Smooth muscle cell of the coronary artery (primary cell): ENCODE measurements at places on chromosomes 4 and X. TPM values are rescaled to one million over a fixed set of nuclear protein-coding genes. Genes with fewer than 3 reads are reported as not detected.

The OTC gene
- total RNA-seq, result not detected in 2 replicates

The SMR3B gene
- not detected in 2 replicates for total RNA-seq

The DUSP9 gene
- total RNA-seq, result not detected in 2 replicates

The TCEAL6 gene
- not detected in 2 replicates for total RNA-seq

The NAA11 gene
- not detected in 2 replicates for total RNA-seq

The MTNR1A gene
- total RNA-seq, result not detected in 2 replicates

The NAP1L3 gene
- 1.9 and 10.3 TPM in 2 replicates for total RNA-seq

The EREG gene
- under 0.01 TPM in 1 of 2 replicates, not detected in the other for total RNA-seq

The KLB gene
- total RNA-seq, result not detected in 2 replicates

The NPFFR2 gene
- not detected in 2 replicates for total RNA-seq

The ADGRG2 gene
- not detected in 2 replicates for total RNA-seq
